Activated CD8-positive, alpha-beta T cell treated with anti-CD3 and anti-CD28 coated beads for 36 hours (primary cell): ENCODE measurements at places on chromosomes 12 and 14.
A peak's percentile ranks its signal among the peaks of the same experiment; 100 is the strongest.

DNA sequence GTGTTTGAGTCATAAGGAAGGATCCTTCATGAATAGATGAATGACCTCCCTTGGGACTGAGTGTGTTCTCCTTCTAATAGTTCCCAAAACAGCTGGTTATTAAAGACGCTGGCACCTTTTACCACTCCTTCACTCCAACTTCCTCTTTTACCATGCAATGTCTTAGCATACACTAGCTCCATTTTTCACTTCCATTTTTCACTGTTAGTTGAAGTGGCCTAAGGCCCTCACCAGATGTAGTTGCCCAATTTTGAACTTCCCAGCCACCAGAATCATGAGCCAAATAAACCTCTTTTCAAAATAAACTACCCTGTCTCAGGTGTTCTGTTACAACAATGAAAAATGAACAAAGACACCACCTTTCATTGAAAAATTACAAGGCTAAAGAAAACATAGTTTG lies 64.7 kb downstream of the GPR65 start:
- no peak overlapping the region for H3K4me3 ChIP-seq
- no peaks in the 10 kb centered on the region for H3K27me3 ChIP-seq
- H3K27ac ChIP-seq: no peak overlapping the region

DNA sequence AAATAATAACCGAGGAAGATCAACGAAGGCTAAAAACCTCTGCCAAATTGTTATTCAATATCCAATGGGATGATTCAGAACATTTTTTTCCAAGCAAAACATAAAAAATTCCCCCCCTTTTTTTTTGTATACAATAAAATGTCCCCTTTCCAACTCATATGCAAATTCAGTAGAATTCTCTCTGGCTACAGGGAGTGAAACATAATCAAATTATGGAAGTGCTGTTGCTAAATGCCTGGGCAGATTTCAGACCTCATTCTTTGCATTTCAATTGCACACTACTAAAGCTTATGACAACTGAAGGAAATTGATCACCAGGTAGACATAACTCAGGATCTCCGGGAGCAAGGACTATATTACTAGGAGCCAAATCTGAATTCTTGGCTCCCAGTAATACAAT lies 51.0 kb downstream of the LMNTD1 start:
- H3K27ac ChIP-seq: no peak overlapping the region
- peaks cover 2% of the 10 kb centered on the region for H3K27me3 ChIP-seq
- H3K4me3 ChIP-seq: no peak overlapping the region
- no peaks in the 10 kb centered on the region for H3K36me3 ChIP-seq

DNA sequence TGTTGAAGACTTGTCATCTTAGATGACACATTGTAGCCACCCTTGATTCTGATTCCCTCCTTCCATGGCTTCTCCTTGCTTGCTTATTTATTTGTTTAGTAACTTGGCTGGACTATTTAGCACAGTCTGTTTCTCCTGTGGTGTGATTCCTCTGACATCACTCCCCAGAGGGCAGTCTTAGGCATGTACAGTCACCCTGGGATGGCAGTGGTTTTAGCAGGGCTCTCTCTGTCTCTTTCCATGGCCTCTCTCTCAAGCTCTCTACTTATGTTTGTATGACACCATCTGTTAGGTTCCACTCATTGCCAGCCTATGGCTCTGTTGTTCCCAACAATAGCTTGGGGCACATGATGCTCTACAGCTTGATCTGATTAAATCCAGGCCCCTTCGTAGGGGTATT lies 158.3 kb downstream of the ADGRD1 start:
- no peaks in the 10 kb centered on the region for H3K36me3 ChIP-seq
- H3K4me3 ChIP-seq: no peak overlapping the region
- H3K27me3 ChIP-seq: no peaks in the 10 kb centered on the region
- DNase-seq: no peak
- H3K4me1 ChIP-seq: peaks cover 5% of the 10 kb centered on the region
- no peak overlapping the region for H3K27ac ChIP-seq

DNA sequence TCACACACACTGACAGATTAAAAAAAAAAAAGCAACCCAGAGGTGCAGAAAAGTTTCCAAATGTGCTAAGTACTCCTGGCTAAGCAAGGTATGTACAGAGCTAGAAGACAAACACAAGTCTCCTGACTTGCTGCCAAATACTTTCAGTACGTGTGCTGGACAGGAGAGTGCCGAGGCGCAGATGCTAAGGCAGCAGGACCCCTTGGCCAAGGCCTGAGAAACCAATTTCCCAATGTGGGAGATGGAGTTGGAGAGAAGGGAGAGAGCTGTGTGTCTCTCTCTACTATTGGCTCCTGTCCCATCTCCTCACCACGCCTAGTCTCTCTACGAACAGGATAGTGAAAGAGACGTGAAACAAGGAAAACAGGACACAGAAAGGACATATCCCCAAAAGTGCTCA lies 5.3 kb downstream of the SPRYD3 start:
- DNase-seq: no peak
- H3K4me3 ChIP-seq: no peak overlapping the region
- no peaks in the 10 kb centered on the region for H3K27me3 ChIP-seq
- H3K4me1 ChIP-seq: peaks cover 26% of the 10 kb centered on the region
- H3K27ac ChIP-seq: peak overlapping the region; percentile 22
- peaks cover 22% of the 10 kb centered on the region for H3K36me3 ChIP-seq

DNA sequence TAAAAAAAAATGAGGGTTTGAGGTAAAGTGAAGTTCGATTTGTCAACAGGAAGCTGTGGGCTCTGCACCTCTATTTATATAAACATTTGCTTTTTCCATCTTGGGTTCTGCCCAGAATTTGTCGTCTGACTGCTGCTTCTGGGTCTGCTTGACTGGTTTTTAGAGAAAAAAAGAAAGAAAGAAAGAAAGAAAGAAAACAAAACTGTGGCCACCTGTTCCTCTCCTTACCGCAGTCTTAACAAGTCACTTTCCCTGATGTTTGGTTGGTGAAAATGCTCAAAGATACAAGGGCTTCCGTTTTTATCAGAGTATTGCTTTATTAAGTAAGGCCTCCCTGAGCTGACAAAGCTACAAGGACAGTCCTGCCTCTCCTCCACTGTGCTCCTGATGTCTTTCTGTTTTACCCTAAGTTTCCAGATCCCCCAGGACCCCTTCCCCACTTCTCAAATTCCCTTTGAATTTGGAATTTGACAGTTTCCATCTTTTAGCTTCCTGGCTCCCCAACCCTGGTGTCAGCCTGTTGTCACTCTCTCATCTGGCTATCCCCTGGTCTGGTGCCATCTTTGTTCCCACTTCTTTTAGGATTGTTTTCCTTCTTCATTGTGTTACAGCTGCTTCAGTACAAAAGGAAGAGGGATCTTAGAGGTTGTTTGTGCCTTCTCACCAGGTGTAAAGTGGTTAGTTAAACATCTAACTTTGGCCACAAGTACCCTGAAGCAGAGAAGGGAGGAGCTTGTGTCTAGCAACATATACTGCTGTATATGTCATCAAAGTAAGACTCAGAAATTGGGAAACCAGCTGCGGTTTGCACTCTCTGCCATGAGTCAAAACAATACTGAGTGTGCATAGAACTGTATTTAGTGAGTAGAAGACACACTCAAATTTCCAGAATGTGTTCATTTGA lies 18.0 kb downstream of the MFAP5 start:
- H3K4me1 ChIP-seq: peaks cover 53% of the 10 kb centered on the region
- peak; percentile 82 for DNase-seq

- no peaks in the 10 kb centered on the region for H3K4me1 ChIP-seq
- no peaks in the 10 kb centered on the region for H3K27me3 ChIP-seq
Observed at GRCh38 chr14:23663127-23663526, 27.0 kb downstream of the DHRS2 start.

- H3K4me3 ChIP-seq: no peak overlapping the region
- H3K36me3 ChIP-seq: peaks cover 50% of the 10 kb centered on the region
- no peaks in the 10 kb centered on the region for H3K27me3 ChIP-seq
Observed at GRCh38 chr12:12487490-12487889, 75.2 kb downstream of the DUSP16 start.

GRCh38 chr12:13104409-13104808 lies 942 bp upstream of the GSG1 start:
- H3K4me3 ChIP-seq: no peak overlapping the region
- no peaks in the 10 kb centered on the region for H3K36me3 ChIP-seq
- H3K27ac ChIP-seq: no peak overlapping the region
- H3K27me3 ChIP-seq: no peaks in the 10 kb centered on the region
- peaks cover 29% of the 10 kb centered on the region for H3K4me1 ChIP-seq

GRCh38 chr12:131774576-131775391 lies 53.4 kb upstream of the MMP17 start:
- H3K27ac ChIP-seq: peak overlapping the region; percentile 58
- peaks cover 55% of the 10 kb centered on the region for H3K36me3 ChIP-seq
- peaks cover 32% of the 10 kb centered on the region for H3K4me1 ChIP-seq
- no peak overlapping the region for H3K4me3 ChIP-seq
- H3K27me3 ChIP-seq: no peaks in the 10 kb centered on the region
- no peak for DNase-seq

DNA sequence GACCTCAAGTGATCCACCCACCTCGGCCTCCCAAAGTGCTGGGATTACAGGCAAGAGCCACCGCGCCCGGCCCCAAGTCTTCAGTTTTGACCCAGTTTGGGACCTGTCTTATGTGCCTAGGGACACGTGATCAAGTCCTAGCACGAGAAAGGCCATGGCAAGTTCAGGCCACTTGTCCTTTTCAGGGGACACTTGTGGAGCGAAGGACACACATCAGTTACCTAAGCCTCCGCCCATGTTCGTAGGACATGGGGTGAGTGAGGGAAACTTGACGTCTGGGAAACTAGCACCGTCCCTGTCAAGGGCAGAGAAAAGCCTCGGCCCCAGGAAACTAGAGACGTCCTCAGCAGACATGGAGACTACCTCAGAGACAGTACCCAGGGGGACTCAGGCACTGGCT lies 60.7 kb downstream of the KDM2B start:
- no peak overlapping the region for H3K27ac ChIP-seq
- peaks cover 2% of the 10 kb centered on the region for H3K36me3 ChIP-seq
- DNase-seq: no peak
- peaks cover 8% of the 10 kb centered on the region for H3K4me1 ChIP-seq
- no peak overlapping the region for H3K4me3 ChIP-seq

- H3K36me3 ChIP-seq: no peaks in the 10 kb centered on the region
- no peak overlapping the region for H3K27ac ChIP-seq
- DNase-seq: no peak
- H3K4me1 ChIP-seq: peaks cover 10% of the 10 kb centered on the region
- H3K27me3 ChIP-seq: peaks cover 8% of the 10 kb centered on the region
- no peak overlapping the region for H3K4me3 ChIP-seq
Observed at GRCh38 chr14:97080991-97081390, 283.8 kb downstream of the VRK1 start.

GRCh38 chr12:79681008-79681590 lies 9.7 kb downstream of the PAWR start:
- no peak overlapping the region for H3K27ac ChIP-seq
- DNase-seq: no peak
- no peaks in the 10 kb centered on the region for H3K36me3 ChIP-seq
- H3K4me1 ChIP-seq: no peaks in the 10 kb centered on the region
- H3K4me3 ChIP-seq: no peak overlapping the region
- H3K27me3 ChIP-seq: peaks cover 8% of the 10 kb centered on the region

DNA sequence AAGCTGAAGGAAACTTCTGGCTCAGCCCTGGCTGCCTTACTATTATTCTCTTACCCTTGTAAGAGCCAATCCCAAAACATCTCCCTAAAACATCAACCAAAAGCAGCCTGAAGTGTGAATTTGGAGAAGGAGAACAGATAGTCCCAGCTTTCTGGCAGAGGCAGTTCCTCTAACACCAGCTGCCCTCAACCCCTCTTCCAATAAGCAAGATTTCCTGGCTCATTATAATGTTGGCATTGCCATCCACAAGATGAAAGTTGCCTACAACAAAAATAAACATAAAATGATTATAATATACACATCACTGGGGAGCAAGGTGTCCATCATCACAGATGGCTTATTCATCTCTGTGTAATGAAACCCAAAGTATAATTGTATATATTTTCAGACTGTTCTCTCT lies 352.5 kb upstream of the CCDC196 start:
- no peaks in the 10 kb centered on the region for H3K36me3 ChIP-seq
- DNase-seq: no peak
- no peak overlapping the region for H3K27ac ChIP-seq
- H3K27me3 ChIP-seq: no peaks in the 10 kb centered on the region
- no peaks in the 10 kb centered on the region for H3K4me1 ChIP-seq

DNA sequence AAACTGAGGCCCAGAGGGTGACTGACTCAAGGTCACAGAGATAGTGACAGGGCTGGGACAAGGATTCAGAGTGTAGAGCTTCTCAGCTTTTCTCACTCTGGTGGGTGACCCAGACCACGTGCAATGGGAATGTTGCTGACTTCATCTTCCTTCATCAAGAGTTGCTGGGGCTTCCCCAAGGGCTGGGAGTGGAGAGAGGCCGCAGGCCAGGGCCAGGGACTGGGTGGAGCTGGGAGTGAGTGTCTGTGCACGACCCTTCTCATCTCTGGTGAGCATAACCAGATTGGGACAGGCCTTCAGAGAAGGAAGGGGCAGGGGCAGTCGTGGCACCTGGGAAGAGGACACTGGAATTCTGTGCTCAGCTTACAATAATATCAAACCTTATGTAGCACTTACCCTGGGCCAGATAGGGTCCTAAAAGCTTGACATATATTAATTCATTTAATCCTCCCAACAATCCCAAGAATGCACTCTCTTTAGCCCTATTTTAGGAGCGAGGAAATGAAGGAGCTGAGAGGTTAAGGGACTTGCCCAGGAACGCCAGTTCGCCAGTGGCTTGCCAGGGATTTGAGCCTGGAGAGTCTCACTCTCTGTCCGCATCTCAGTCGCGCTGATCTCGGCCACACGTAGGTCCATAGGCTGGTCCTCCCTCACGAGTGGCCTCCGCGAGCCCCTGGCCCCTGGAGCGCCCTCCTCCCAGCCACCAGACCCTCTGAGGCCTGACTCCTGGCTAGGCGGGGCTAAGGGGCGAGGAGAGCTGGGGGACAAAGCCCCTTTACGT lies 15.8 kb downstream of the KRT18 start:
- no peak for DNase-seq
- H3K4me3 ChIP-seq: no peak overlapping the region
- H3K4me1 ChIP-seq: no peaks in the 10 kb centered on the region
- H3K27ac ChIP-seq: no peak overlapping the region

DNA sequence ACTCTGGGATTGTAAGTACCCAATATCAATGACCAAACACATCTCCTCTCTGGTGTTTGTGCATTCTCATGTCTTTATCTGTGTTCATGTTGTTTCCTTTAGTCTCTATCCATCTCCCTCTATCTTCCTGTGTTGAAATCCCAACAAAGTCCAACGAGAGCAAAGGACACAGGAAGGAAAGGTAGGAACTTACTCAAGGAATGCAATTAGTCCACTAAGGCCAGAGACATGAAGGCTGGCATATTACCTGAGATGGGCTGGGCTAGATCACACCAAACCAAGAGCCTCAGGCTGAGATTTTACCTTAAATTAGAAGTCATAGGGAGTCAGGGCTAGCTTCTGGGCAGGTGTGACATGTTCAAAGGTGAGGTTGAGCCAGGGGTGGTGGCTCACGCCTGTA lies 14.3 kb upstream of the LGALS3 start:
- no peaks in the 10 kb centered on the region for H3K36me3 ChIP-seq
- no peak for DNase-seq
- no peak overlapping the region for H3K4me3 ChIP-seq
- no peaks in the 10 kb centered on the region for H3K4me1 ChIP-seq
- no peaks in the 10 kb centered on the region for H3K27me3 ChIP-seq
